ENCODE measurements at places on chromosomes 11 and 22.

GRCh38 chr11:86673055-86673843 lies 833 bp upstream of the ME3 start:
- no peaks in the 10 kb centered on the region for H3K36me3 ChIP-seq
- no peaks in the 10 kb centered on the region for H3K4me1 ChIP-seq
- H3K4me3 ChIP-seq: no peak overlapping the region
- no peak for DNase-seq
- H3K27me3 ChIP-seq: no peaks in the 10 kb centered on the region
- peak overlapping the region; percentile 84 for H3K27ac ChIP-seq

DNA sequence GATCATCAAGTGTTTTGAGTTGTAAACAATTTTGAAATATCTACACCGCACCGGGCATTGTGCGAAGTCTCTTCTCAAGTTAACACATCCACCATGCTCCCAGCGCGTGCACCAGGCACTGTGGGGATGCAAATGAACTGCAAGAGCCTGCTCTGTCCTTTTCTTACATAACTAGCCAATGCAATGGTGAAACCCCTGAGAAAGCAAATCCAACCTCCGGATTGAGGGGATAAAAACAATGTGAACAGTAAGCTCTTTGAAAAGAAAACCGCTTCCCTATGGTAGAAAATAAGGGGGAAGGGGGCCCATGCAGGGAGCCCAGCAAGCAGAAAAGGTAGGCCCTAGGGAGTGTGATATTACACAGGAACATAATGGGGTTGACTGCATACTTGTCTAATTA lies 274.9 kb upstream of the MPPED2 start:
- H3K27ac ChIP-seq: no peak overlapping the region
- H3K4me1 ChIP-seq: no peaks in the 10 kb centered on the region
- no peak for DNase-seq
- no peaks in the 10 kb centered on the region for H3K27me3 ChIP-seq
- H3K4me3 ChIP-seq: no peak overlapping the region

GRCh38 chr22:50171319-50171964 lies 911 bp downstream of the PANX2 start:
- H3K36me3 ChIP-seq: no peaks in the 10 kb centered on the region
- H3K4me3 ChIP-seq: peak overlapping the region; percentile 65
- H3K4me1 ChIP-seq: peaks cover 13% of the 10 kb centered on the region
- no peak for DNase-seq
- H3K27me3 ChIP-seq: no peaks in the 10 kb centered on the region
- no peak overlapping the region for H3K27ac ChIP-seq

- no peaks in the 10 kb centered on the region for H3K36me3 ChIP-seq
- no peaks in the 10 kb centered on the region for H3K27me3 ChIP-seq
- H3K4me3 ChIP-seq: no peak overlapping the region
- peaks cover 14% of the 10 kb centered on the region for H3K4me1 ChIP-seq
- no peak overlapping the region for H3K27ac ChIP-seq
Measured at GRCh38 chr11:36407356-36407755, 102.7 kb downstream of the TRAF6 start.

DNA sequence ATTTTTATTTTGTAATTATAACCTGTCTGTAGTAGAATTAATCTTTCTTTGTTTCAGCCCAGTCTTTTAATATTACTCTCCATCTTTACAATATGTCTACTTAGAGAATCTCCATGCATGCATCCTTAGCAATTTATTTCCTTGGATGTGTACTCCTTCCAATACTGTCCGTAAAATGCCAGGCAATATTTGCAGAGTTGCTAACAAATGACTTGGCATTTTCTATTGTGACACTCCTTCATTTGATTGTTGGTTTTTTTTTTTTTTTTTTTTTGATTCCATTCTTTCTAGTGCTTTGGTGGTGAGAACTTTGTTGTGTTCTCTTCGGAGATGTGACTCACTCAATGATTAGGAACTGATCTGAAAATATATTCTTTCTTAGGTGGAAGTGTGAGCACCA lies 220.3 kb downstream of the CNTN5 start:
- no peak overlapping the region for H3K4me3 ChIP-seq
- no peak for DNase-seq
- no peaks in the 10 kb centered on the region for H3K36me3 ChIP-seq
- H3K27me3 ChIP-seq: no peaks in the 10 kb centered on the region

DNA sequence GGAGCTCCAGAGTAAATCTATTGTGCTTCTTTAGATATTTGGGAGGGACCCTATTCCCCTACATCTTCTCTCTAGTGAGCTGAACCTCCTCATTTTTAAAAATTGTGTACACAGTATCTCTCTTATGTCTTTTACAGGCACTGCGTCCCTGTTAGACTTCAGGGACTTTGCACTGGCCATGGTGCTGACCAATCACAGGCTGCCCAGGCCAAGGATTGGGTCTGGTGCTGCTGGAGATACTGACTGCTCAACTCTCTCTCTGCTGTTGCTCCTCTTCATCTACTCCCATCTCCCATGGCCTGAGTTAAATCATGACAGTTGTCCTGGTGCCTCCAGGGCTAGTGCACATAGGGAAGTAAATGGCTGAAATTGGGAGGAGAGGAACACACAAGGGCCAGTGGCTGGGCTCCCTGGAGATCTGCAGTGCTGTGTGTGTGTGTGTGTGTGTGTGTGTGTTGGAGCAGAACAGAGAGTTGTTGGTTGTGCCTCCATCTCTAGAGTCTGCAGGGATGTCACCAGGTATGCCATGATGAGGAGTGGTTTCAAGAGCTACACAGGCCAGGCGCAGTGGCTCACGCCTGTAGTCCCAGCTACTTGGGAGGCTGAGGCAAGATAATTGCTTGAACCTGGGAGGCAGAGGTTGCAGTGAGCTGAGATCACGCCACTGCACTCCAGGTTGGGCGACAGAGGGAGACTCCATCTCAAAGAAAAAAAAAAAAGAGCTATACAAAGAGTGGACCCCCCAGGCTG lies 155.3 kb downstream of the ST3GAL4 start:
- H3K27ac ChIP-seq: no peak overlapping the region
- no peaks in the 10 kb centered on the region for H3K36me3 ChIP-seq
- no peak for DNase-seq
- no peaks in the 10 kb centered on the region for H3K27me3 ChIP-seq
- H3K4me1 ChIP-seq: no peaks in the 10 kb centered on the region

DNA sequence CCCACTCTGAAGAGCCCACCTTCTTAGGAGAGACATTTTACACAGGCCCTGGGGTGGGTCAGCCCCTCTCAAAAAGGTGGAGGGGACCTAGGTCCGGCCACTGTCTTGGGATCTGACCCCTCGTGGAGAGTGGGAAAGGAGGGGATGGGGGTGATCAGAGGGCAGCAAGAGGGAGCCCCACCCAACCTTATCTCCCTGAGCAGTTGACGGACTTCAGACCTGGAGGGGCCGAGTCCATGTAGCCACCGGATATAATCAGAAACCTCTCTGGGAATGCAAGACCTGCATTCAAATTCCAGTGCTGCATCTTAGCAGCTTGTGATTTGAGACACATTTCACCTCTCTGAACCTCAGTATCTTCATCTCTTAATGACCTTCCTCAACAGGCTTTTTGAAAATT lies 44.0 kb downstream of the TP53I11 start:
- H3K36me3 ChIP-seq: no peaks in the 10 kb centered on the region
- H3K27me3 ChIP-seq: no peaks in the 10 kb centered on the region
- H3K4me3 ChIP-seq: no peak overlapping the region

GRCh38 chr11:85867751-85868150 lies 12.6 kb downstream of the CCDC83 start:
- no peak overlapping the region for H3K4me3 ChIP-seq
- no peaks in the 10 kb centered on the region for H3K27me3 ChIP-seq
- H3K4me1 ChIP-seq: no peaks in the 10 kb centered on the region
- no peak overlapping the region for H3K27ac ChIP-seq
- DNase-seq: no peak
- H3K36me3 ChIP-seq: no peaks in the 10 kb centered on the region

- no peaks in the 10 kb centered on the region for H3K4me1 ChIP-seq
- no peaks in the 10 kb centered on the region for H3K27me3 ChIP-seq
- H3K27ac ChIP-seq: no peak overlapping the region
- no peak overlapping the region for H3K4me3 ChIP-seq
- H3K36me3 ChIP-seq: no peaks in the 10 kb centered on the region
- no peak for DNase-seq
Measured at GRCh38 chr11:69383372-69384250, 89.7 kb downstream of the MYEOV start.

- no peaks in the 10 kb centered on the region for H3K27me3 ChIP-seq
- no peak for DNase-seq
- peaks cover 4% of the 10 kb centered on the region for H3K4me1 ChIP-seq
- no peak overlapping the region for H3K4me3 ChIP-seq
- H3K36me3 ChIP-seq: peaks cover 22% of the 10 kb centered on the region
Measured at GRCh38 chr11:67309661-67310061, 6.3 kb downstream of the SSH3 start.

- H3K4me1 ChIP-seq: peaks cover 4% of the 10 kb centered on the region
- no peak overlapping the region for H3K4me3 ChIP-seq
- DNase-seq: no peak
- H3K36me3 ChIP-seq: peaks cover 6% of the 10 kb centered on the region
- H3K27ac ChIP-seq: peak overlapping the region; percentile 35
- no peaks in the 10 kb centered on the region for H3K27me3 ChIP-seq
Measured at GRCh38 chr11:118537409-118537980, 6.5 kb downstream of the TMEM25 start.

DNA sequence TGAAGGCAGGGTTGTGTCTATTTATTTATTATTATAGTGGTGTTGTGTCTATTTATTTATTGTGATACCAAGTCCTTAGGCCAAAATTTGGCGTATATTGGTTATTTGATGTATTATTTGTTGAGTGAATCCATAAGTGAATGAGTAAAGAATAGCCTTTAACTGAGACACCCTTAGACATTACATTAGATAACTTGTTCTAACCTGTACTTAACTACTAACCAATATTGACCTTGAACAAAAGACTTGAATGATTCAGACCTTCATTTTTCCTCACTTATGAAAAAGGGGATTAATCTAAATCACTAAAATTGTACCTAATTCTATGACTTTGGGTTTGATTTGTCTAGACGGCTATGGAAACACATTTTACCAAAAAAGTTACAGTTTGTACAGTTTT lies 370.5 kb downstream of the JRKL start:
- no peak overlapping the region for H3K27ac ChIP-seq
- DNase-seq: no peak
- no peaks in the 10 kb centered on the region for H3K27me3 ChIP-seq
- no peaks in the 10 kb centered on the region for H3K4me1 ChIP-seq

DNA sequence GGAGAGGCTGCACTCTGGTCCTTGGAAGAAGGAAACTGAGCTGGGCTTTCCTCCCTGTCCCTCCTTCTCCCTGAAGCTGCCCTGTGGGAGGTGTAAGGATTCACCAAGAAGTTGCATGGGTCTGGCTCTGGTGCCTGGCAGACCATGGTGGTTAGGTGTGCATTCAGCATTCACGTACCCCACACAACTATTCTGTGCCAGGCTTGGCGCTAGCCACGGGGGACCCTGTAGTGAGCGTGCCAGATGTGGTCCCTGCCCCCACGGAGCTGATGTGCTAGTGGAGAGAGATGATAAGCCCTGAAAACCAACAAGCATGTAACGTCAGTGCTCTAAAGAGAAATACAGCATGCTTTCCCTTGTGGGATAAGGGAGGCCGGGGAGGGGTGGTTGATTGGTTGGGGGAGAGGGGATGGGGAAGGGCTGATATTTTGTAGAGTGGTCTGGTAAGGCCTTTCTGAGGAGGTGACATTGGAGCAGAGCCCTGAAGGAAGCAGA lies 48.9 kb downstream of the CD82 start:
- no peak overlapping the region for H3K4me3 ChIP-seq
- H3K4me1 ChIP-seq: peaks cover 17% of the 10 kb centered on the region
- no peaks in the 10 kb centered on the region for H3K27me3 ChIP-seq
- no peaks in the 10 kb centered on the region for H3K36me3 ChIP-seq
- DNase-seq: no peak

- no peak overlapping the region for H3K4me3 ChIP-seq
- H3K4me1 ChIP-seq: peaks cover 13% of the 10 kb centered on the region
- no peak for DNase-seq
- no peak overlapping the region for H3K27ac ChIP-seq
Measured at GRCh38 chr22:50171965-50172421, 1.5 kb downstream of the PANX2 start.

- H3K4me3 ChIP-seq: no peak overlapping the region
- peaks cover 4% of the 10 kb centered on the region for H3K4me1 ChIP-seq
- DNase-seq: no peak
- H3K36me3 ChIP-seq: no peaks in the 10 kb centered on the region
Measured at GRCh38 chr11:72951888-72952287, 137.7 kb downstream of the ATG16L2 start.

DNA sequence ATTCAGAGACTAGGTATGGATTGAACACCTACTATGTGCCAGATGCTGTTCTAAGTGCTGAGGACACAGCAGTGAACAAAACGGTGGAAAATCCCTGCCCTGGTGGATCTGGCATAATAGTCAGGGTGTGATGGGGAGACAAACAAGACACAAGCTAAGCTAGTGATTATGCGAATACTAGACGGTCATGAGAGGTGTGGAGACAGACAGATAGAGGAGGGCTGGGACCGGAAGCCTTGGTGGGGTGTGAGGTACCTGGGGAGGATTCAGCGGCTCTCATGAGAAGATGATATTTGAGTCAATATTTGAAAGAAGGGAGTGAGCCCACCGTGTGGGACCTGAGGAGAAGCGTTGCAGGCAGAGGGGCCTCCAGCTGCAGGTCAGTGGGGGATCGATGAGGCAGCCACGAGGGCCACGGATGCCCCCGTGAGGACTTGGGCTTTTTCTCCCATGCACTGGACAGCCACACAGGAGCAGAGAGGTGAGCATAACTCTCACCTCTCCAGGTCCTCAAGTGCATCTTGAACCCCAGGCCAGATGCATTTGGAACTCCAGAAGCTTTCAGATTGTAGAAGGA lies 4.7 kb downstream of the CD5 start:
- H3K36me3 ChIP-seq: no peaks in the 10 kb centered on the region
- no peaks in the 10 kb centered on the region for H3K27me3 ChIP-seq
- no peak for DNase-seq
- H3K4me1 ChIP-seq: no peaks in the 10 kb centered on the region
- H3K27ac ChIP-seq: no peak overlapping the region

- H3K4me3 ChIP-seq: no peak overlapping the region
- H3K27ac ChIP-seq: no peak overlapping the region
- no peaks in the 10 kb centered on the region for H3K27me3 ChIP-seq
- H3K4me1 ChIP-seq: no peaks in the 10 kb centered on the region
Measured at GRCh38 chr11:11940551-11940950, 67.9 kb downstream of the DKK3 start.

DNA sequence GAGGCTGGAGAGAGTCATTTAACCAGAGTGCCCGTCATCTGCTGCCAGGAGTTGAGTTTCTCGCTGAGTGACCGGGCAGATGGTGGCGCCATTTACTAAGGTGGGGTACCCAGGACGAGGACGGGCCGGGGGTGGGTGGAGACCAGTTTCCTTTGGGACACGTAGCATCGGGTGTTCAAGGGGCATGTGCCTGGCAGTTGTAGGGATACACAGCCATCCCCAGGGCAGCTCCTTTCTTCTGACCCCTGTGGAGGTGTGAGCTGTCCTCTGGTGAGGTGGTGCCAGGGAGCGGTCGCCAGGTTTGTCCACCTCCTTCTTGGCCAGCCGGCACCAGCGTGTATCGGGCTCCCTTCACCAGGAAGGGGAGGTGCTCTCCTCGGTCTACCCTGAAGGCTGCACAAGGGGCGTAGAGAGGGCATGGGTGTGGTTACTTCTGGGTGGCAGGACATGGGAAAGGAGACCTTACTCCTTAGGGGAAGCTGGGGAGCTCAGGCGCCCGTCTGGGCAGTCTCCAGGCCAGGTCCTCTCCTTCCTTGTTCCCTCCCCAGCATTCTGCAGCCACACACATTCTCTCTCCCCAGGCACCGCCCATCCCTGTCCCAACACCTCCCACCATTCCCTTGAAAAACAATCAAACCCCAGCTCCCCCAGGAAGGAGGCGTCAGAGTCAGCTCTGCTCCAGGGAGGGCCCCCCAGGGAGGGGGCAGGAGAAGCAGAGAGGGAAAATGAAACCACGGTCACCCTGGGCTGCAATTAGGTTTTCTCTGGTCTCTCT lies 10.3 kb upstream of the MB start:
- no peaks in the 10 kb centered on the region for H3K27me3 ChIP-seq
- H3K4me3 ChIP-seq: peak overlapping the region; percentile 81

GRCh38 chr22:20024650-20025397 lies 3.9 kb downstream of the TANGO2 start:
- no peak for DNase-seq
- H3K27ac ChIP-seq: no peak overlapping the region
- no peaks in the 10 kb centered on the region for H3K36me3 ChIP-seq

Data from thoracic aorta (tissue), 2 donors.